ENCODE measurements at places on chromosomes 6 and 20. TPM values are rescaled to one million over a fixed set of nuclear protein-coding genes. Genes with fewer than 3 reads are reported as not detected.

CYP39A1 gene
- 2.2 TPM for total RNA-seq

MATN4 gene
- total RNA-seq, result not detected

LTA gene
- not detected for total RNA-seq

PKIB gene
- total RNA-seq, result 2.1 TPM

TREML2 gene
- total RNA-seq, result not detected

TNXB gene
- 10.6 TPM for total RNA-seq

SCRT2 gene
- total RNA-seq, result not detected

GSTA1 gene
- total RNA-seq, result not detected

VIP gene
- not detected for total RNA-seq

GTSF1L gene
- not detected for total RNA-seq

BPIFB4 gene
- total RNA-seq, result not detected

FBXO30 gene
- 14.2 TPM for total RNA-seq

GMPR gene
- 4.4 TPM for total RNA-seq

ATF6B gene
- total RNA-seq, result 10.2 TPM

ARHGAP18 gene
- total RNA-seq, result 20.2 TPM

PM20D2 gene
- 0.63 TPM for total RNA-seq

CNKSR3 gene
- total RNA-seq, result 3.6 TPM

HSPA12B gene
- total RNA-seq, result 1.9 TPM

RIN2 gene
- total RNA-seq, result 49.5 TPM

GSTA2 gene
- not detected for total RNA-seq

ZSCAN23 gene
- 6.1 TPM for total RNA-seq

KCNK15 gene
- 0.47 TPM for total RNA-seq

CYP24A1 gene
- total RNA-seq, result 0.09 TPM

SERPINB1 gene
- total RNA-seq, result 7.0 TPM

RIPOR3 gene
- total RNA-seq, result 7.7 TPM

CNR1 gene
- total RNA-seq, result not detected

DEFB127 gene
- total RNA-seq, result not detected

EHMT2 gene
- 76.3 TPM for total RNA-seq

HTR1B gene
- not detected for total RNA-seq

BEND3 gene
- total RNA-seq, result 0.47 TPM

LY6G5B gene
- 4.0 TPM for total RNA-seq

SEL1L2 gene
- total RNA-seq, result not detected

ESR1 gene
- 0.77 TPM for total RNA-seq

NHSL1 gene
- total RNA-seq, result 15.6 TPM

TUBB2B gene
- total RNA-seq, result 2.2 TPM

GGTLC1 gene
- not detected for total RNA-seq

SLC17A3 gene
- total RNA-seq, result not detected

ZSCAN31 gene
- total RNA-seq, result 53.0 TPM

RAB5IF gene
- 39.1 TPM for total RNA-seq

GSTA3 gene
- 0.17 TPM for total RNA-seq

LCA5 gene
- total RNA-seq, result 5.7 TPM

CALHM4 gene
- not detected for total RNA-seq

BPIFB2 gene
- total RNA-seq, result not detected

MAP7 gene
- total RNA-seq, result 2.7 TPM

TAF8 gene
- 11.3 TPM for total RNA-seq

CEP57L1 gene
- total RNA-seq, result 18.8 TPM

SCUBE3 gene
- total RNA-seq, result 2.8 TPM

CST7 gene
- total RNA-seq, result not detected

C6orf58 gene
- not detected for total RNA-seq

MAVS gene
- 10.6 TPM for total RNA-seq

COL20A1 gene
- total RNA-seq, result not detected

C20orf141 gene
- total RNA-seq, result not detected

BNIP5 gene
- total RNA-seq, result under 0.01 TPM

MED23 gene
- total RNA-seq, result 23.0 TPM

SPTLC3 gene
- 4.6 TPM for total RNA-seq

HS3ST5 gene
- not detected for total RNA-seq

Measured in bronchial smooth muscle cell (primary cell).